ENCODE measurements at places on chromosomes 7 and 10.

- DNase-seq = no peak
- H3K27ac ChIP-seq = no peak overlapping the region
- no peaks in the 10 kb centered on the region for H3K36me3 ChIP-seq
- no peaks in the 10 kb centered on the region for H3K4me1 ChIP-seq
- H3K27me3 ChIP-seq = peaks cover 32% of the 10 kb centered on the region
Observed at GRCh38 chr7:27124096-27124901, 6.3 kb downstream of the HOXA4 start.

DNA sequence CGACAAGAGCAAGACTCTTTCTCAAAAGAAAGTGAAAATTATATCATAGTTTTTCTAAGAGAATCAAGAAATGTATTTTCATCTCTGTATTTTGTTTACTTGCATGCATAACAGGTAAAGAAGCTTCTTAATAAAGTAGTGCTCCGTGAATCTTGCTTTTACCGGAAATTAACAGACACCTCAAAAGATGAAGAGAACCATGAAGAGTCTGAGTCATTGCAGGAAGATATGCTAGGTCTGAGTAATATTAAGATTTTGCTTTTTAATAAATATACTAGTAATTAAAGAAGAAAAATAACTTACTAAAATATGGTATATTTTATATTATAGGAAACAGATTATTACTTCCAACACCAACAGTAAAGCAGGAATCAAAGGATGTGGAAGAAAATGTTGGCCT is 39.5 kb upstream of the STOX1 start:
- peaks cover 58% of the 10 kb centered on the region for H3K36me3 ChIP-seq
- no peak for DNase-seq
- H3K27me3 ChIP-seq = no peaks in the 10 kb centered on the region

DNA sequence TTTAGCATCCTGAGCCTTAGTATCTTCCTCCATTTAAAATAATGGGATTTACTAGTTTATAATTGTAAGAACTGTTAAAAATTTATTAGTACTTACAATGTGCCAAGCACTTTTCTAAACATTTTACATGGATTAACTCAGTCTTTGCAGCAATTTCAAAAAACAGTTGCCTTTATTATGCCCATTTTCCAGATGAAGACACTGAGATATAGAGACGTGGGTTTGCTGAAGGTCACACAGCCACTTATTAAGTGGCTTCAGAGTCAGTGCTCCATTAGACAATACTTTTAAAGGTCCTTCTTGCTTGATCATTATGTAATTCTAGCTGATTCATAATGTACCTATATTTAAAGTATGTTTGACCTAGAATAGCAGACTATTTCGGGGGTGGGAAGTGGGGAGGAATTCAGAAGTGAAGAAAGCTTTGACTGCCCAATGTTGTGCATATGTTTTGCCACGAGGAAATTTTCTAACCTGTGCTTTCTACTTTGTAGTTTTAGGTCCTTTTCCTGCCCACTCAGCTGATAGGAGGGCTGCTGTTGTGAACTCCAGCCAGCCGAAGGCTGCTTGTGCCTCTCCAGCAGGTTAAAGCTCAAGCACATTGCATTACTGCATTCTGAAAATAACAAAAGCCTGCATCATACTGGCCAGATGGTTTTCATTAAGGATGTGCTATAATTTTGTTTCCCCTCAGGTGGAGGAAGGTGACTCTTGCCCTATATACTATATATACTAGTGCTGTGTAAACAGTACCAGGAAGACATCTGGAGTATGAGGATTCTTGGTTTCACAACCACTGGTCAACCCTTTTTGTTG is 4.3 kb downstream of the PLEKHA8 start:
- H3K4me1 ChIP-seq = peaks cover 6% of the 10 kb centered on the region
- no peaks in the 10 kb centered on the region for H3K36me3 ChIP-seq
- no peak overlapping the region for H3K27ac ChIP-seq
- DNase-seq = no peak

DNA sequence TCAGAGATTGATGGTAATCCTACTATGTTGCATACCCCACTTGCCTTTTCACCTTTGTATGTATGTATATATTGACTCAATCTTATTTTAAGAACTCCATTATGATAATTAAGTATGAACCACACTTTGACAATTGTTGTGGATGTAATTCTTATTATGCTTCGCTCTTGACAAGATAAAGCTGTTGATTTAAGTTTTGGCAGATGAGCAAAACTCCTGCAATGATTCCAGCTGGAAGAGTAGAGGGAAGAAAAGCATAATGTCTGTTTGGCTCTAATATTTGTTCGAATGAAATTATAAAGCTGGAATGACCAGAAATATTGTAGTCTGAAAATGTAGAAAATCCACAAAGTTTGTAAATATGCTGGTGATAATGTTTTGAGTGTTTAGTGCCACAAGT is 83.8 kb upstream of the AKR1E2 start:
- DNase-seq = no peak
- H3K27ac ChIP-seq = no peak overlapping the region
- H3K4me3 ChIP-seq = no peak overlapping the region

GRCh38 chr7:95501261-95501832 is 15.6 kb downstream of the ASB4 start:
- peak overlapping the region; percentile 18 for H3K4me3 ChIP-seq
- peaks cover 3% of the 10 kb centered on the region for H3K27me3 ChIP-seq
- no peaks in the 10 kb centered on the region for H3K36me3 ChIP-seq
- peak overlapping the region; percentile 84 for H3K27ac ChIP-seq

Data from activated T-helper 2 cell treated with anti-CD3 and anti-CD28 coated beads, Interferon-gamma antibody, Interleukin-2, Interleukin-4, amounts not matched to agents 10 μg/mL and 5 μg/mL and 100 μg/mL, durations not matched to agents 14 hours and 24 hours and 36 hours (primary cell).